Iris pigment epithelial cell (primary cell): ENCODE measurements at places on chromosomes 5 and 9.
A peak's percentile ranks its signal among the peaks of the same experiment; 100 is the strongest.

DNA sequence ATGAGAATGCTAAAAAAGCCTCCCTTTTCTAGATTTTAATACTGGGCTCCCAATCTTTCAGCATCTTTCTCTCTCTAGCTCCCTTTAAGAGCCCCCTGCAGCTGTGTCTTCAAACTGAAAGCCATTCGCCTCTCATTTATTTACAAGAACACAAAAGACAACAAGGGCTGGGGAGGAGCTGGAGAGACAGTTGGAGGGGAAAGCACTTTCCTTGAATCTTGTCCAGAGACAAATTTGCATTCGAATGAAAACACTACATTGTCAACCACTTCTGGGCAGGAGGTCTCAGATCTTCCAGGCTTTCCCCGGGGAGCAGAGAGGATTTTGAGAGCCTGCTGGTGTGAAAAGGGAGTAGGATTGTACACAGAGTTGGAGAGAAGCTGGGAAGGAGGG lies 518.3 kb downstream of the CTNND2 start:
- DNase-seq = no peak

GRCh38 chr9:129282731-129283211 lies 104.7 kb upstream of the IER5L start:
- no peak for DNase-seq

- no peak for DNase-seq
Observed at GRCh38 chr5:178307267-178308045, 74.9 kb upstream of the PHYKPL start.

DNA sequence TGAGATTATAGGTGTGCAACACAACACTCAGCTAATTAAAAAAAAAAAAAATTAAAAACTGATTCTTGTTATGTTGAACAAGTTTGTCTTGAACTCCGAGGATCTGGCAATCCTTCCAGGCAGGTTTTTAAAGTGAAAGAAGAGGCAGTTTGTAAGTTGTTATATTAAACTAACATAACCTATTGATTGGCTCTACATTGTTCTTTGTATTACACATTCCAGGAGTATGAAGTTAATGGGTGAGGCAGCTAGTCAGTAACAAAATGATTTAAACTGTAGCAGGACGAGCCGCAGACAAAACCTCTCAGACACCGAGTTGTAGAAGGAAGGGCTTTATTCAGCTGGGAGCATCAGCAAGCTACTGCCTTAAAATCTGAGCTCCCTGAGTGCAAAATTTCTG lies 1953.9 kb upstream of the CDH6 start:
- DNase-seq = no peak

DNA sequence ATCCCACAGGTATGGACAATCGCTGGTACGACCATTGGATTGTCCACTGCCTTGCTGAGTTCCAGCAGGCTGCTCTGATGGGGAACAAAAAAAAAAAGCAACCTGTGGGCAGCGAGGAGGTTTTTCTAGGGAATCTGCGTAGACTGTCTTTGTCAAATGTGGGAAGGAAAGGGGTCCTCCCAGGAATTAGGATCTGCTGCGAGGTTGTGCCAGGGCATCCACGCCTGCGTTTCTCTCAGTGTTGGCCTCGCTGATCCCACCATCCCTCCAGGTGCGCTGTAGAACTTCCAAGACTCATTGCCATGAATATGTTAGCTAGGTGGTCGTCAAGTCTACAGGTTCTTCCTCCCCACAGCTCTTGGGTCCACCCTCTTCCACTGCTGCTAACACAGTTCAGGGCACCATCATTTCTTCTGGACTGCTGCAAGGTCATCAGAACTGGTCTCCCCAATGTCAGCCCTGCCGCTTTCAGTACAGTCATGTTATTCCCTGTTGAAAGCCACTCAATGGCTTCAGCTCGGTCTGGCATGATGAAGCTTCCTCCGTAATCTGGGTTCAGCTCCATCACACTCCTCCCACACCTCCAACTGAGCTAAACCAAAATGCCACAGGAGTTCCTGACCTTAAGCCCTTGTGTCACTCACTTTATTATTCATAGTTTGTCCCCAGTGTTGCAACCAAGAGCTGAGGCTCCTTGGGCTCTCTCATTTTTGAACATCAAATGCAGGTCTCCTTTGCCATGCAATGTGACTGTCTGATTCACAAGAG lies 79.5 kb upstream of the DMRT1 start:
- no peak for DNase-seq

- no peak for DNase-seq
Observed at GRCh38 chr5:142046191-142046590, 33.4 kb upstream of the GNPDA1 start.

DNA sequence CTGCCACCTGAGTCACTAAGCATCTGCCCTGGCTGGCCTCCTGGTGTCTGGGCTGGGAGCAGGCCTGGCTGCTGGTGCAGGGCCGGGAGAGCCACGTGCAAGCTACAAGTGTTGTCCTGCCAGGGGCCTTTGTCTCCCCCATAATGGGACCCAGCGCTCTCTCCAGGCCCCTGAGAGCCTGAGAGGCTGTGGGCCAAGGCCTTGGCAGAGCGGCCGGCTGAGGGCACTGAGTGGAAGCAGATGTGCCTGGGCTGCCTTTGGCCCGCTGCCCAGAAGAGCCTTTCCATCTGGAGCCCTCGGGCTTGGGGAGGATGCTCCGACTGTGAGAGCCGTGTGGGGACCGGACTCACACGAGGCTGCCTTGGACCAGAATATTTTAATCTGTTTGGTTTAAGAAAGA lies 185.5 kb downstream of the RGS3 start:
- DNase-seq = no peak

- no peak for DNase-seq
Observed at GRCh38 chr5:21424907-21425306, 1428.2 kb downstream of the CDH12 start.

- no peak for DNase-seq
Observed at GRCh38 chr9:133980864-133981588, 11.1 kb downstream of the VAV2 start.

DNA sequence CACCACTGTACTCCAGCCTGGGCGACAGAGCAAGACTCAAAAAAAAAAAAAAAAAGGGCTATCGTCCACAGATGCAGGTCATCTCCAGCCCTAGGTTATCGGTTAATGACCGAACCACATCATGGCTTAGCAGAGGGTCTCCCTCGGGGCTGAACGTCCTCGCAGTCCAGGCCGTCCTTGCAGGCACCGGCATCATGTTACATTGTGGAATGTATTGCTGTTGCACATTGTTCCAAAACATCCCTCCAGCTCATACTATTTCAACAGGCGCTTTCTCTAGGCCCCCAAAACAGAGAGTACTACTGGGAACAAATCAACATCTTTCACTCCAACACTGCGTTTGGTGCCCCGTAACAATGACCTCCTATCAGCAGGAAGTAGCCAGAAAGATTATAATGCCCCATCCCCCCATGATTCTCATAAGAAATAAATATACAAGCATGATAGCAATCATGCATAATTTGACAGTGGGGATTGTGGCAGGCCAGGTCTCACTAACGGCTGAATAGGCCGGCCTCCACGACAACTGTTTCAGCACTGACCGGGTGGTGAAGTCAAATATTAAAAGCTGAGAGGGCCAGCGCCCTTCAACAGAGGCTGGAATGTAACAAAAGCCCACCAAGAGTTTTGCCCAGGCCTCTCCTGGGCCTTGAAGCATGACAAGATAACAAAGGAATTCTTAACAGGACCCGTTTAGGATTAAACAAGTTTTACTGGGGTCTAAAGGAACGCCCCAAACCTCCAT lies 1.1 kb upstream of the LCN9 start:
- DNase-seq = peak; percentile 28

- no peak for DNase-seq
Observed at GRCh38 chr9:128790536-128790935, 3.5 kb downstream of the TBC1D13 start.

DNA sequence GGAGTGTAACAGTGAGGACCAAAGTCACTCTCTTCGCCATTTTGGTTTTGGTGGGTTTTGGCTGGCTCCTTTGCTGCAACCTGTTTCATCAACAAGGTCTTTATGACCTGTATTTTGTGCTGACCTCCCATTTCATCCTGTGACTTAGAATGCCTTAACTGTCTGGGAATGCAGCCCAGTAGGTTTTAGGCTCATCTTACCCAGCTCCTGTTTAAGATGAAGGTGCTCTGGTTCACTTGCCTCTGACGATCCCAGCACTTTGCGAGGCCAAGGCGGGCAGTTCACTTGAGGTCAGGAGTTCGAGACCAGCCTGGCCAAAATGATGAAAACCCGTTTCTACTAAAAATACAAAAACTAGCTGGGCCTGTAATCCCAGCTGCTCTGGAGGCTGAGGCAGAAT lies 1.8 kb upstream of the CKS2 start:
- no peak for DNase-seq

DNA sequence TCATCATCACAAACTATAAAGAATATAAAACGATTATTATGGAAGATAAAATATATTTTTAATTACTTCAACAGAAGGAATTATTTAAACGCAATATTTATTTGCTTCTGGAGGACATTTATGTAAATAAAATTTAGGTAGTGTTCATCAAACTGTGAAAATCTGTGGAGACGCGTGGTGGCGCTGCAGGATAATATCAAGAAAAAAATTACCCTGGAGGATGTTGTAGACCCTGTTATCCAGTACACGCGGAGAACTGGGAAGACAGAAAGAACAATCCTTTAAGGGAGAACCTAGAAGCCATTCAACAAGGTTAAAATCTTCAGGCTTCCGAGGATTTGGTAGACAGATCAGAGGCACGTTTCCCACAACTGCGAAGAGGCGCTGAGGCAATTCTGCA lies at the start of gene PCDHB12:
PCDHB12 (plus strand) TSS at position 242 of the 400 bp plus-strand sequence. CDS start 189 bp downstream, outside the sequence.
- no peak for DNase-seq
